ENCODE measurements at places on chromosomes 7 and 10. TPM values are rescaled to one million over a fixed set of nuclear protein-coding genes. Genes with fewer than 3 reads are reported as not detected.

VAX1 gene
- total RNA-seq = not detected

GPER1 gene
- total RNA-seq = 4.5 TPM

RARRES2 gene
- total RNA-seq = 121 TPM

DNA sequence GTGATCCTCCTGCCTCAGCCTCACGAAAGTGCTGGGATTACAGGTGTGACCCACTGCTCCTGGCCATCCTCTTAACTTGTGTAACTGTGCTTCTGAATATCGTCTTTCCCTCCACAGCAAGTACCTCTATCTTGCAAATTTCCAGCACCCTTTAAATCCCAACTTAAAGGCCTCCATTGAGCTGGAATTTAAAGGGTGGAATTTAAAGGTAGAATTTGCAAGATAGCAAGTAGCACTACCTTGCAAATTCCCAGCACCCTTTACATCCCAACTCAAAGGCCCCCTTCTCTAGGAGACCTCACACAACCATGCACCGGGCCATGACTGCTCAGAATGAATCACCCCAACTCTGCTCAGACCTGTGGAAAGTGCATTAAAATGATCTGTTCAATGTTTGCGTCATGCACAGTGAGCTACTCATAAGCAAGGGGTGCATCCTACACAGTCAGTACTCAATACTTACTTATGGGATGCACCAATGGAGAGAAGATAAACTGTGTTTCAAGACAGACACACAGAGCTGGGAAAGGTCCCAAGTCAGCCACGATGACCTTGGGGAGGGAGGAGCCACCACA is 17.8 kb upstream of the SDK1 start:
- no peak for DNase-seq

GRCh38 chr7:159086301-159086925 is 58.3 kb downstream of the VIPR2 start:
- peak; percentile 33 for DNase-seq

GRCh38 chr7:74026903-74027682 is 880 bp upstream of the ELN start:
- DNase-seq = peak; percentile 89

DNA sequence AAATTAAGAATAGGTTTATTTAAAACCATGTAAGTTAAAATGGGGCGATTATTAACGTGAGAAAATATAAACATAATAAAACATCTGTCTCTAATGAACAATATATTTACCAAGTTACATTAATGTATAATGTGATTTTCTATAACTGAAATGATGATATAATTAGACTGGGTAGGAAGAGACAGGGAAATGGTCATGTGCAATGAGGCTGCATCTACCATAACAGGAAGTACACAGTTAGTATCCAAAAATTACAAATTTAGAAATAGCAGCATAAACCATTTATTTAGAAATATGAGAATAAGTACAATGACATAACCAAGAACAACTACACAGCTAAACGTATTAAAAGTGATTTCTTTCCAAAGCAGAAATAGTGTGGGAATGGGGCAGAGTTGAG is 25.8 kb upstream of the BET1 start:
- DNase-seq = no peak

All from aorta (tissue), 5 donors.